ENCODE measurements at places on chromosomes 16 and 17.
A peak's percentile ranks its signal among the peaks of the same experiment; 100 is the strongest.

DNA sequence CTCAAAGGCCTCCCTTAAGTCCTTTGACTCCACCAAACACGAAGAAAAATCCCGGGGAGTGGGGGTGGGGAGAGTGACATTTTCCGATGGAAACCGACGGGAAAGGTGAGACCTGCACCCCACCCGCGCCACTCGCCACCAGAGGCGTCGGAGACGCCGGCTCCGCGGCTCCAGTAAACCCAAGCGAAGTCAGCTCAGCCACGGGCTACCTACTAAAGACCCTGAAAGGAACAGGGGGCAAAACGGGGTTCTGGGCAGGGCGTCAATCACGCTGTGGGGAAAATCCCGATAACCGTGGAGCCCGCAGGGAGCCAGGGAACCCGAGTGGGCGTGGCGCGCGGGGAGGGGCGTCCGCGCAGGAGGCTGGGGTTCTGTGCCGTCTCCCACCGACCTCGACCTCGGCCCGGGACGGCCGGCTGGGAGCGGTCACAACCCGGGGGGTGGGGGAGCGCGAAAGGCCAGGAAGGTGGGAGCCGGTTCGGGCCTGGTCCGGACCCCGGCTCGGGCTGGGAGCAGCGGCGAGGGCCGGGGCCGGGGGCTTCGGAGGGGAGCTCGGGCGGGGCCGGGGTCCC is 565 bp downstream of the WDR45B start:
- no peak for DNase-seq

- no peak for DNase-seq
Measured at GRCh38 chr17:81726004-81726403, 13.9 kb downstream of the SLC25A10 start.

DNA sequence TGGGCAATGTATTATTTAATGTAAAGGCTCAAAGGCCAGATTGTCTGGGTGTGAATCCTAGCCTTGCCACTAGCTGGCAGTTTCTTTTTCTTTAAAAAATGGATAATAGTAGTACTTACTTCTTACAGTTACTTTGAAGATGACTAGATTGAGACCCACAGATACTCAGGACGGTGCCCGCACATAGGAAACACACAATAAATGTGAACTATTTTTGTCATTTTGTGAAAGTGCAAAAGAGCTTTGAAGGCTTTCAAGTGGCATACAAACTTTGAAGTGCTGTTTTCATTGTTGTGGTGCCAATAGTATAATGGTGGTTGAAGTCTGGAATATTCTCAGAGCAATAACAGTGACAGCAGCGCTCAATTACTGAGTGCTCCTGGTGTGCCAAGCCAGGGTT is 63.6 kb downstream of the OTOA start:
- no peak for DNase-seq

GRCh38 chr17:77315551-77316190 is 174.9 kb downstream of the SEC14L1 start:
- no peak for DNase-seq

GRCh38 chr16:86391486-86391885 is 118.8 kb upstream of the FOXF1 start:
- DNase-seq, result peak; percentile 31

DNA sequence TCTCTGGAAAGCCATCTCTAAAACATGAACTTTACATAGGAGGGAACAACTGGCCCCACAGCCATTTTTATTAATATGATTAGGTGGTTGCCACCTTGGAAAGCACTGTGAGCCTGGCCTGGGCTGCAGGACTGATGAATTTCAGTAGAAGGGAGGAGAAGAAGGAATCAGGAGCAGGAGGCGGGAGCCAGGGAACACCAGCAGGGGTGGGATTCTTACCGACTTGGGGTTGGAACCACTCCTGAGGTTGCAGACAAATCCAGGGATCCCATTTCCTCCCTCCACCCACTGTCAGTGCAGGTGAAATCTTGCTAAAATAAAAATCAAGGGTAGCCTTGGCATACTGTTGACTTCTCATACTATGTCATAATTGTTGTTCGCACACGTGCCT is 16.9 kb upstream of the MAP3K14 start:
- DNase-seq, result no peak

- no peak for DNase-seq
Measured at GRCh38 chr17:2302778-2303203, 794 bp downstream of the SMG6 start.

GRCh38 chr16:56400458-56400857 is 24.9 kb downstream of the AMFR start:
- no peak for DNase-seq

DNA sequence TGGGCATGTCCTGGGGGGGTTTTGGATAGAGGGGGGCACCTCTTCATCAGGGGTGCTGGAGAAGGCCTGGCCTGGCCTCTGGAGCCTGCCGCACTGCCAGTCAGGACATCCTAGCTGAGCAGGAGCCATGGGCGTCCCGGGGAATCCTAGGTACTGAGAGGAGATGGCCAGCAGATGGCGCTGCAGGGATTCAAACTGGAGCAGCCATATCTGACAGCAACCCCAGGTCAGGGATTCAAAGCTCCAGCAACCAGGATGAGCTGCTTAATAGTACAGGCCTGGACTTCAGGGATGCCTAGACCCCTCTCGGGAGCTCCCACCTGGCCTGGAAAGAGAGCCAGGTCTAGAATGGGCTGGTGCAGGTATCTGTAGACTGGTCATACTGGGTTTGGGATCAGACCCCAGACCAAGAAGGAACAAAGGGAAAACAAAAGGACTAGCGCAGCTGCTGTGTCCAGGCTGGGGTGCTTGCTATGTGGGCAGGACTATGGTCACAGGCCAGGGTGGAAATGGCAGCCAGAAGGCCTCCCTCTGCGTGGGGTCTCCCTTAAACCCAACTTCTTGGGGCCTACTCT is 306.9 kb upstream of the RBFOX1 start:
- no peak for DNase-seq

DNA sequence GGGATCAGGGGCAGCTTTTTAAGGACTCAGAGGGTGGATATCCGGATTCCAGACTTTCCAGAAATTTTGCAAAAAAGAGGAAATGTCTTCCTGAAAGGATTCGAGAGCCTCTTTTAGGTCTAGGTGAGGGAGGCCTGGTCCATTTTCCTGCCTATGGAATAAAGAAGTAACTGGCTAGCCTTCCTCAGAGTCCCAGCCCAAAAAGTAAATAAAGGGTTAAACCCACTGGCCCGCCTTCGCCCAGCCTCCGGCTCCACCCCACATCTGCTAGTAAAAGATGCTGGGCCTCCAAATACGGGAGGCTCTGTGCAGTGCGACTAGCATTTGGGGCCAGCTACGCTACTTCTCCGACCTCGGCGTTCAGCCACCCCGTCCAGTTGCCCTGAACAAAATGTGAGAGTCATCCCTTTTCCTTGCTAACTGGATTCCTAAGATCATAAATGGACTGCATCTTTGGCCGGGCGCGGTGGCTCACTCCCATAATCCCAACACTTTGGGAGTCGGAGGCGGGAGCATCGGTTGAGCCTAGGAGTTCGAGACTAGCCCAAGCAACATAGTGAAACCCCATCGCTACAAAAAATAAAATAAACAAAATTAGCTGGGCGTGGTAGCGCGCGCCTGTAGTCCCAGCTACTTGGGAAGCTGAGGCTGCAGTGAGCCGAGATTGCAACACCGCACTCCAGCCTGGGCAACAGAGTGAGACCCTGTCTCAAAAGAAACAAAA is 824 bp upstream of the MPP2 start:
- DNase-seq, result no peak

- no peak for DNase-seq
Measured at GRCh38 chr16:86209202-86209601, 301.1 kb upstream of the FOXF1 start.

DNA sequence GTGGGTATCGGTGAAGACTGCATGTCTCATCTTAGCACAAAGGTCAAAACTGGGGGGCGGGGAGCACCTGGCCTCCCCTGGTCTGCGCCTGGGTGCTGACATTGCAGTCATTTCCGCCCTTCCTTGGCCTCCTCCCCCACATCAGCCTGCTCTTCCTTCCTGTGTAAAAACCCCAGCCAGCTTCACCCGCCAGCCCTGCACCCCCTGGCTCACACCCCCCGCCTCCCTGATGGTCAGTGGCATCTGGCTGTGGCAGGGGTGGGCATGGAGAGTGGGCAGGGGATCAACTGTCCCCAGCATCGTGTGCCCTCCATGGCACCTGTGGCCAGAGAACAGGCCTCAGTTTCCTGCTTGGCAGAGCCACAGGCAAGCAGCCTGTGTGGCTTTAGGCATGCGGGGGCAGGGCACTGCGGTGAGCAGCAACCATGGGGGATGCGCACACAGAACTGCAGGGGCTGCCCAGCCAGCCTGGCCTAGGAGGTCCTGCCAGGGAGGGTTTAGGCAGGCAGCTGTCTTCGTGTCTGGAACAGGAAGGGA is 26.5 kb upstream of the LASP1NB start:
- DNase-seq, result no peak

GRCh38 chr17:77827511-77827910 is 131.0 kb upstream of the TNRC6C start:
- DNase-seq, result no peak

DNA sequence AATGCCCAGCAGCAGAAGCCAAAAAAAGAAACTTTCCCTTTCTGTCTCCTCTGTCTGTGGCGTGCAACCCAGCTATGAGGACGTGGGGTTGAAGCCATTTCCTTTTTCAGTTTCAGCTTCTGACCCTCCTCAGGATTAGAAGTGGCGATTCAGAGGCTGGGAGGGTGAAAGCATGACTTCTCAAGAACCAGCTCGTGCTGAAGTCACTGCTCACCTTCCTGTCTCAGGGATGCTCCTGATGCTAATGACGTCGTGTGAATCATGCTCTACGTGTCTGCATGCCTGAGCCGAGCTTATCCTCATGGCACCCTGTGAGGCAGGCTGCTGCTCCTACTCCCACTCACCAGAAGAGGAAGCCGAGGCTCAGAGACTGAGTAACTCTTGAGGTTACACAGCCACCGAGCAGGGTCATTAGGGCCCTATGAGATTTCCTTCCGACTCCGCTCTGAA is 5.7 kb upstream of the LPO start:
- DNase-seq, result no peak

GRCh38 chr16:81036751-81037350 is 1.2 kb downstream of the ATMIN start:
- DNase-seq, result no peak

DNA sequence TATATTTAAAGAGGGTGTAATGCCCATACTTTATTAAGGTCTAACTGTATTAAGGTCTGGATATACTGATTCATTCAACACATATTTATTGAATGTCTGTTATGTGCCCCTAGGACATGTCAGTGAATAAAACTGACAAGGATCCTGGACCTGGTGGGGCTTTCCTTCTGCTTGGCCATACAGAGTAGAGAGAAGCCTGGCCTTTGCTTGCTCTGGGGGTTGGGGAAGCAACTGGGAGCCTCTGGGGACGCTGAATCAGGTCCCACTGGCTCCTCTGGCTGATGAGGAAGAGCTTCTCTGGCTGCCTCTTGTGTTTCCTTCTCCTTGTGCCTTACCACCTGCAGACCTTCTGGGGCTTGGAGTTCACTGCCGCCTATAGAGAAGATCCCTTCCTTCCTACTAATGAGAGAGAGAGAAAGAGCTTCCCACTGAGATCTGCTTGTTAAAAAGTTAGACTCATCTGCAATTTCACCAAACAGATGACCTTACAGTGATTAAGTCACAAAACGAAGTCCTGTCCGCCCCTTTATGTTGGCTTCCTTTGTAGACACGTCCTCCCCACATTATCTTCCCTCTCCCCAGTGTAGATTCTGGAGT is 49.7 kb downstream of the MSI2 start:
- peak; percentile 75 for DNase-seq

DNA sequence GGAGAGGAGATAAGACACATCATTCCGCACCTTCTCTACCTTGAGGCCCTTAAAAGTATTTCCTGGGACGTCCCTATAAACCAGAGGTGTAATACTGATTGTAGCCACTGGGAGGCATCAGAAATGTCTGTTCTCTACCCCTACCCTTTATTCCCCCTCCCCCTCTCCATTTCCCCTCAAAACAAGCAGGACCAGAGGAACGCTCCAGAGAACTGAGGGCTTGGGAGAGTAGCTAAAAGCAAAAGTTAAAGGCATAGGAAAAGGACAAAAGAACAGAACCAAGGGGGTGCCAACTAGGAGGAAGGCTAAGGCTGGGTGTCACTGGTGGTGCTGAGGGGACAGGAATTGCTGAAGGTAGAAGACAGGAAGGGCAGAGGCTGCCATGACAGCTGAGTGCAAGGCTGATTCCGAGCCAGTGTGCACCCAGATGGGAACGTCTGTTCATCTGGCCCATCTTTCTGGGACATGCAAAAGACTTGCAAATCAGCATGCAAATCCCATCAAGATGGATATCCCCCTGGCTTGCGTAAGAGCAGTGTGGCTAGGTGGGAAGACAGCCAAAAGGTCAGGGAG is 6.7 kb downstream of the CAMTA2 start:
- no peak for DNase-seq

DNA sequence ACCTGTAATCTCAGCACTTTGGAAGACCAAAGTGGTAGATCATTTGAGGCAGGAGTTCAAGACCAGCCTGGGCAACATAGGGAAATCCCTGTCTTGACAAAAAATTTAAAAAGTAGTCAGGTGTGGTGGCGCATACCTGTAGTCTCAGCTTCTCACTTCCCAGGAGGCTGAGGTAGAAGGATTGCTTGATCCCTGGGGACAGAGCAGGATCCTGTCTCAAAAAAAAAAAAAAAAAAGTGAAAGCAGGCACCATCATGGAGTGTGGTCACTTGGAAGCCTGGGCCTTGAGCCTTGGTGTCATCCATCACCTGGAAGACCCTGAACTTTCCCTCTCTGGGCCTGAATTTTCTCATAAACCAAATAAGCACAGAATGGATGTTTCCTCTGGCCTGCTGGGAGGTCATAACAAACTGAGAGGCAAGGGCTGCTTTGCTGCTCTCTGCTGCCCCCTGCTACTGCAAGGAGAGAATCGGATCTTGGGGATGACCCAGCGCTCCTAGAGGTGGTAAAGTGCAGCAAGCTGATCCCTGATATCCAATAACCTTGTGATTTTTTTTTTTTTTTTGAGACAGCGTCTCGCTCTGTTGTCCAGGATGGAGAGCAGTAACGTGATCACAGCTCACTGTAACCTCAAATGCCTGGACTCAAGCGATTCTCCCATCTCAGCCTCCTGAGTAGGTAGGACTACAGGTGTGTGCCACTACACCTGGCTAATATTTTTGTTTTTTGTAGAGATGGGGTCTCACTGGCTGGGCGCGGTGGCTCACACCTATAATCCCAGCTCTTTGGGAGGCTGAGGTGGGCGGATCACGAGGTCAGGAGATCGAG is 75.9 kb upstream of the RNU2-1 start:
- DNase-seq, result no peak

DNA sequence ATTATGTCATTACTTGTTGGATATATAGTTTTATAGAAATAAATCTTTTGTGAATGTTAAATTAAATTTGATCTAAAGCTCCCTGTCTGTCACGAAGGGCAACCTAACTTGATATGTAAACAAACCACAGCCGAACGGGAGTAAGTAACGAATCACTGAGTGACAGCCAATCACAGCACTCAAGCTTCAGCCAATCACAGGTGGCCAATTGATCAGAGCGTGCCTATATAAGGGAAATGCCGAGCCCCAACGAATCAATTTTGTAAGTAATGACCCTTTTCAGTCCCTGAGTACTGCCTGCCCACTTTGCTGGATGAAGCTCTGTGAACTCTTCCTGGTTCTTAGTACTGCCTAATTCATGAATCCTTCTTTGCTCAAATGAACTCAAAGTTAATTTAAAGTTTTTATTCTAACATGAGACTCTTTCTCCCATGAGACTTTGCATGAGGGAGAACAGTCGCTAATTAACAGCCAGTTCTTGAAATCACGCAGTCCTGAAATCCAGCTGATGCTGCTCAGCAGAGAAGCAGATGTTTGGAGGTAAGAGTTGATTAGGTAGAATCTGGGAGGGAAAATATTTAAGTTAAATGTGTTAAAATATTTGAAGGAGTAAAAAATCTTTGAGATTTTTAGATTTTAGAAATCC is 302.2 kb downstream of the CNTNAP4 start:
- no peak for DNase-seq

GRCh38 chr17:57033296-57033695 is 51.8 kb upstream of the AKAP1 start:
- DNase-seq, result no peak

Measured in T1000 (cell line).